Effector CD4-positive, alpha-beta T cell (primary cell): ENCODE measurements at places on chromosomes 12 and 14.

GRCh38 chr12:27236498-27236897, 7.6 kb upstream of the STK38L start:
- no peak for DNase-seq

- DNase-seq = no peak
Observed at GRCh38 chr14:85243321-85243720, 286.6 kb upstream of the FLRT2 start.

- no peak for DNase-seq
Observed at GRCh38 chr14:22888662-22889061, 5.6 kb downstream of the REM2 start.

GRCh38 chr14:77561881-77562280, 54.6 kb downstream of the SPTLC2 start:
- DNase-seq = no peak

- no peak for DNase-seq
Observed at GRCh38 chr12:96185914-96186313, 8.3 kb upstream of the ELK3 start.

DNA sequence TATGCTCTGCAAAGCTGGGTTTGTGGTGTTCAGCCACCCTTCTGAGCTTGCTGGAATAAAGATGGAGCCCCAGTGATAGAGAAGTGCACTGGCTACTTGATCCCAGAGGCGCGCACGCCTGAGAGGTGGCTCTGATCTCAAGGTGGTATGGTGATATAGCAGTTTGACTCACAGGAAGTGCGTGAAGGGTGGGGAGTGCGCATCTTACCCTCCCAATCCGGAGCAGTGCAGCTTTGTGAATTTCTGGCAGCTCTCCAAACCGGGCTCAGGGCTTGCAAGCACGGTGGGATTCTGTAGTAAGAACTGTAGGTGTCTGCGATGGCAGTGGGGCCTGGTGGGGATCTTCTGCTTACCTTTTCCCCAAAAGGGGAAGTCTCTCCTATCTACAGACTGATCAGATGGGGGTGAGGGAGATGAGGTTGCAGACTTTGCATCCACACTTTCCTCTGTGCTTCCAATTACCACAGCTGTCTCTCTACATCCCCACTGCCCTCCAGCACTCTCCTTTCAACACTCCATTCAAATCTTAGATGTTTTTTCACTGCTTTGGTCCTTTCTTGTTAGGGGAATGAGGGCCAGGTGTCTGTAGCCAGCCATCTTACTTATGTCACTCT, 197.4 kb upstream of the SLC38A2 start:
- DNase-seq = no peak

DNA sequence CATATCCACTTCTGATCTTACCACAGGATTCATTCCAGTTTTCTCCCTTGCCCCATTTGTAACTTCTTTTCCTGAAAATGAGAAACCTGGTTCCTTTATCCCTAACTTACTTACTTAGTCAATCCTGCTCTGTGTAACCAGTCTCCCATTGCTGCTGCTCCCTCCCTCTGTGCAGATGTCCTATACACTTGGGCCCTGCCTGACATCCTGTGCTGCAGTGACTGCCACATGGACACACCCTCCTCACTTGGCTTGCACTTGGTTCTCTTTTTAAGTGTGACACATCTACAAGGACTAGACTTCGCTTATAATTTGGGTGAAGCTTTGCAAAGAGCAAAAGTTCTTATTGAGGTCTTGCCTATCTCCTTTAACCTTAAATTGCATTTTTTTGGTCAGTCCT, 51.4 kb downstream of the FGD4 start:
- DNase-seq = no peak

GRCh38 chr14:33916663-33917565, 34.0 kb downstream of the EGLN3 start:
- no peak for DNase-seq

DNA sequence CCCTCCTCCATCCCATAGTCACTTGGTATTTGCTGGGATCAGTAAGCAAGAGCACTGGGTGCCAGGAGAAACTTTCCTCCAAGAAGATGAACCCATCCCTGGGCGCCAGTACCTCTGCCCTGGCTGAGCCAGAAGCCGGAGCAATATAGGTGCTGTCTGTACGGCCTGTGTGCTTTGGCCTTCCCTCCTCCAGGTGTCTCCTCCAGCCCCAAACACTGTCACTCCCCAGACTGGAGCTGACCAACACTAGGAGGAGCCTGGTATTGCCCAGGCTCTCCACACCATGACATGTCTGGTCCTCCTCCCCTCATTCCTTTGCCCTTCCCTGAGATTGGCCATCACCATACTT, 4.9 kb downstream of the GSTZ1 start:
- no peak for DNase-seq

DNA sequence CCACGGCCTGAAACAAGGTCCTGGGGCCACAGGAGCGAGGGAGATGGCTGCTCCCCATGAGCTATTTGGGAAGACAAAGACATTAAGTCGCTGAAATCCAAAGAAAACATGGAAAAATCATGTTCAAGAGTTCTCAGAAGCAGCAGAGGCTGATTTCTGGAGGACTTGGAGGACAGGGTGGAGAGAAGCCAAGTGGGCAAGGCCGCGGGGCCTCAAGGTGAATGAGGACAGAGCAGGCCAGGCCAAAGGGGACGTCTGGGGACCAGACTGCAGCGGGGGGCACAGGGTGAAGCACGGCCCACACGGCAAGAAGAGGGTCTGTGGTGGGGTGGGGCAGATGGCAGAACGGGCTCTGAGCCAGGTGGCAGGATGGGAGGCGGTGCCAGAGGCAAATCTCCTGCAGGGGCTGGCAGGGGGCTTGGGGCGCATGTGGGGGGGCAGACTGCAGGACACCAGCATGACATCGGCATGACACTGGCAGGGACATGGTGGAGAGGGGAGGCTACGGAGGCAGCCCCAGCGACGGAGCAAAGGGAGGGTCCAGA, 48.9 kb downstream of the RNF34 start:
- DNase-seq = no peak

DNA sequence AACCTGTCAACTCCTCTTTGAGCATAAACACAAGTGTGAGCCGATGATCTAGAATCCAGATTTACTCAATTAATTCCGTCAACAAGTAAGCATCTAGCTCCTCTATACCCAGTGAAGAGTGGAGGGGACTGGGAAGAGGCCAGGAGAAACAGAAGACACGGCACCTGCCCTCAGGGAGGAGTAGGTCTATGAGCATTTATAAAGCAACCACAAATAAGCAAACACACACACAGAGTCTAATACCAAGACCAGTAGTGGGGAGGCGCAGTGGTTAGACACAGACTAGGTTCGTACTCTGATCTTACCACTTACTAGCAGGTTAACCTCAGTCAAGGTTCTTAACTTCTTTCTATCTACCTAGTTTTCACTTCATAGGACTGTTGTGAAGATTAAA, 5.9 kb upstream of the FOXN3 start:
- DNase-seq = no peak

DNA sequence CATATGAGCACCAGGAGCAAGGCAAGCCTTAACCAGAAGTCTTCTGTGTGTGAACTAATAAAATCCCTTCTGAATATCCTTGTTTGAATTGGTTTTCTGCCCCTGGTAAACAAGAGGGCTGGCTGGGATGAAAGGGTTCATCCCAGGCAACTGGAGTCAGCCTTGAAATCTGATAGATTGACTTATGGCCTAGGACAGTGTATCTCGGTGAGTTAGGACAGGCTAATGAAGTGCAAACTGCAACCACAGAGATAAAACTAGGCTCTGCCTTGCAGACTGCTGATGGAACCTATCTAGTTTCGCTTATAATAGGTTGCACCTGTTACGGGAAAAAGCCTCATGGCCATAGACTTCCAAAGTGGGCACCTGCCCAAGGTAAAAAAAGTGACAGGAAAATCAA, 451.9 kb upstream of the NOVA1 start:
- no peak for DNase-seq

DNA sequence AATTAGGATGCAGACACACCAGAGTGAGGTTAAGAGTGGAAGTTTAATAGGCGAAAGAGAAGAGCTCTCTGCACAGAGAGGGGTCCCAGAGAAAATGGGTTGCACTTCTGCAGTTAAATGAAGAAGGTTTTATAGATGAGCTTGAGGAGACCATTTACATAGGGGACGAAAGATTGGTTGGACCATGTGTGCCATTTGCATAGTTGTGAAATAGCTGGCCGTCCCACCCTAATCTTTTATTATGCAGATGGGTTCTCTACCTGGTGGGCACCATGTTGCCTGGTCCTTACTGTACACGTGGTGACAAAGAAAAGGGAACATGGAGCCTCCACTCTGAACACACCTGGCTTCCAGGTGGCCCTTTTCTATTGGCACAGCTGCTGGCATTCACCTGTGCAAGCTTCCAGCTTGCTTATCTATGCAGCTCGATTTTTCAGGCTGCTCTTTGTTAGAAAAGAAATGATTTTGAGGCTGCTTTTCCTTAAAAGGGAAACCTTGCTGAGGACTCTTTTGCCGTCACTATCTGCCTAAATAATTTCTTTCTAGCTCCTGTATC, 67.1 kb upstream of the SRSF5 start:
- DNase-seq = no peak

GRCh38 chr12:110105986-110106385, 18.2 kb upstream of the IFT81 start:
- DNase-seq = no peak

GRCh38 chr14:94971750-94972149, 185.6 kb downstream of the DICER1 start:
- no peak for DNase-seq

DNA sequence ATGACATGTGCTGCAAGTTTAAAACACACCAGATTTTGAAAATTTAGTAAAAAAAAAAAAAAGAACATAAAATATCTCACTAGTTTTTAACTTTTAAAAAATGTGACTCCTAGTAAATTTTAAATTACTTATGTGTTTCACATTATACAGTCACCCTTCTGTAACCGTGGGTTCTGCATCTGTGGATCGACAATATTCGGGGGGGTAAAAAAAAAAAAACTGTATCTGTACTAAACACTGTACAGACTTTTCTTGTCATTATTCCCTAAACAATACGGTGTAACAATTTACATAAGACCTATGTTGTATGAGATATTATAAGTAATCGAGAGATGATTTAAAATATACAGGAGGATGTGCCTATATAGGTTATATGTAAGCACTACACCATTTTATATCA, 3.2 kb downstream of the DDX24 start:
- DNase-seq = no peak

DNA sequence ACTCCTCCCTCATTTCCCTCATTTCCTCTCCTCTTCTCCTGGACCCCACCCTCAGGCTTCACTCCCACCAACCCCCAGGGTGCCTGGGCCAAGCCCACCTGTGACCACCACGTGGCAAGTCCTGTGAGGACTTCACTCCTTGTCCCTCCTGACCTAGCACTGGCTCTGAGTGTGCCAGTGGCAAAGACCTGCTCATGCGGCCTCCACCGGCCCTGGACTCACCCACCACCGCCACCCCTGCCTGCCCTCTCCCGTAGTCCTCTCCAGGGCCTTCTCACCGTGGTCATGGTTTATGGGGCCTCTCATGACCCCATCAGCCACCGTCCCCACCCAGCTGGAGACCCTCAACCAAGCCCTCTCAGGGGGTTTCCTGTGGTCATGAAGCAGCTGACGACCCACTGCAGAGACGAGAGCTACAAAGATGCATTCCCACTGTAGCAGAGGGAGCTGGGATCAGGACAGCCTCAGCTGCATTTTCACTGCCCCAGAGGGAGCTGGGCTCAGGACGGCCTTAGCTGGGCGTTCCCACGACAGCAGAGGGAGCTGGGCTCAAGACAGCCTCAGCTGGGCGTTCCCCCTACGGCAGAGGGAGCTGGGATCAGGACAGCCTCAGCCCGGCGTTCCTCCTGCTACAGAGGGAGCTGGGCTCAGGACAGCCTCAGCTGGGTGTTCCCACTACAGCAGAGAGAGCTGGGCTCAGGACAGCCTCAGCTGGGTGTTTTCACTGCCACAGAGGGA, 3.2 kb upstream of the C14orf180 start:
- DNase-seq = no peak

- DNase-seq = no peak
Observed at GRCh38 chr12:52175371-52176350, 16.2 kb downstream of the KRT80 start.

DNA sequence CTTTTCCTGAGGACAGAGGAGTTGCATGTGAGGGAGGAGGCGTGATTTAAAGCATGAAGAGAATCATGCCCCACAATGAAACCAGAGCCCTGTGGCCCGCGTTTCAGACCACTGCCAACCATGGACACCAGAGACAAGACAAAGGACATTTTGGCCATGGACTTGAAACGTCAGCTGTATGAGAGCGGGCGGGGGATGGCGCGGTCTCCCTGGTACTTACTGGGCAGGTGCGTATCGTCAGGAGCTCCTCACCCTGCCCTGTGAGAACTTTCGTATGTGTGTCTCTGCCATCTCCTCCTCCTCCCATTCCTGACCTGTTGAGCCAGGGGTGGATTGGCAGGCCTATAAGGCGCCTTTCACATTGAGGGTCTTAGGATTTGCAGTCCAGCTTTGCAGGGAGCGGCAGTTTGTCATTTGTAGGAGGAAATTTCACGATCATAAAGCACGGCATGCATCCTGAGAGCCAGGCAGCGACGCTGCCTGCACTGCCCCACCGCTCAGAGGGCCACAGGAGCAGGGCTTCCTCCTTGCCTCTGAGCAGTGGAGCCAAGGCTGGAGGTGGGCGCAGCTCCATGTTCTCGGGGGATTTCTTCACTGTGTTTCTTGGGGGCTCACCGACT, 22.2 kb downstream of the SFSWAP start:
- no peak for DNase-seq

DNA sequence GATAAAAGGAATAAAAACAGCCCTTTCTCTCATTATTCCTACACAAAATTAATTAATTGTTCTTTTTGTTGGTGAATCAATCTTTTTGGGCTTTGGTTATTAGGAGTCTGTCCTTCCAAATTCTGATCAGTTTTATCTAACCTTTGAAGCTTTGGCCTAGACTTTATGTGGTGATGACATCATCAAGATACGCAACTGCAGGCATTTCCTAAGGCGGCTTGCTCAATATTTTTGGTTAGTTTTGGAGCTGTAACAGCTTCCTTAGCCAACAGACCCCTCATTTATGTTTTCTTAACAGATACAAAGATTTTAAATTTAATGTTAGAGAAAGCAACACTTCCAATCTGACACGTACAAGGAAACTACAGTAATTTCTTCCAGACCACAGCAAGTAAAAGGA, 87.8 kb upstream of the PDE3A start:
- DNase-seq = no peak

GRCh38 chr12:103779410-103780092, 61.5 kb downstream of the NT5DC3 start:
- DNase-seq = no peak

DNA sequence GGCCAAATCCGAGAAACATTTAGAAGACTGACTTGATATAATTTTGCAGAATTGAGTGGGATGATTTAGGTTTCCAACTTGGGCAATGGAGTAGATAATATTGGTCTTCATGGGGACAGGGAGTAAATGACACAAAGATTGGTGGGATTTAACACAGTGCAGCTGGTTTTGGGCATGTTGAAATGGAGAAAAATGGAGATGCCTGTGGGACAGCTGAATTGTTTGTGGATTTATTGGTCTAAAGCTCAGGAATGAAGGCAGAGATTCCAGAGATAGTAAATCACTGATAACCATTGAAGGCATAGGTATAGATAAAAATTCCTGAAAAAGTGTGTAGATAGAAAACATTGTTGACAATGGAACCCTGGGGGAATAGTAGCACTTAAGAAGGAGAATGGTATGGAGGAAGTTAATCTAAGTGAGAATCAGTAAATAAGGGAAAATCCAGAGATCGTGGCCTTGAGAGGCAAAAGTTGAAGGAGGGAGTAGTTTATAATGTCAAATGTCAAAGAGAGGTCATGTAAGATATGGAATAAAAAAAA, 120.9 kb upstream of the ATP2B1 start:
- no peak for DNase-seq
